Activated CD4-positive, alpha-beta T cell treated with anti-CD3 and anti-CD28 coated beads, Interleukin-2, amount 50 U/mL, for 4 hours (primary cell): ENCODE measurements at places on chromosomes 7 and 10.

DNA sequence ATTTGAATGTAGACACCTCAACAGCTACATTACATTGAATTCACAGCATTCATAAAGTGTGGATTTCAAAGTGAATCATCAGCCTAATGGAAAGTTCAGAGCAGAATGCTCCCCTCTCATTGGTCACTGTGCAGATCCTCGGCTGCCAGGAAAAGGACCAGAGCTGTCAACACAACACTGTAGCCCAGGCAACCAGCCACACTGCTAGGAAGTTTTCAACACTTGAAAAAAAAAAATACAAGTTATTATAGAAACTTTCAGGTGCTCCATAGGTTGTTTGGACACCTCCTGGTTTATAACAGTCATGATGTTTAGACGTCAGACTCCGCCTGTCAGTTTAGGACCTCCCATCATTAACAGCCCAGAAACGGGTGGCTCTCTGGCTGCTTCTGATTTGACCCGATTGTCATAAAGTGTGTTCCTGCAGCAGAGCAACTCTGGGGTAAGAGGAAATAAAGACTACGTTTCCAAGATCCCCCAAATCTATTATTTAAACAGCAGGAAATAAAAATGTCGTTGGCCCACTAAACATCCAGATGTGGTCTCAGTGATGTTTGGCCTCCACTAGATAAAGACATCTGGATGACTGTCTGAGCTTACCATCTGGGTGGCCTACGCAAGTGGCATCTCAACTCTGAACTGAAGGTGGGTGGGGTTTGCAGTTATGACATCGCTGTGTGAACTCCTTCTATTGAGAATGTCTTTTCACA lies 117.4 kb downstream of the CABCOCO1 start:
- DNase-seq, result no peak

DNA sequence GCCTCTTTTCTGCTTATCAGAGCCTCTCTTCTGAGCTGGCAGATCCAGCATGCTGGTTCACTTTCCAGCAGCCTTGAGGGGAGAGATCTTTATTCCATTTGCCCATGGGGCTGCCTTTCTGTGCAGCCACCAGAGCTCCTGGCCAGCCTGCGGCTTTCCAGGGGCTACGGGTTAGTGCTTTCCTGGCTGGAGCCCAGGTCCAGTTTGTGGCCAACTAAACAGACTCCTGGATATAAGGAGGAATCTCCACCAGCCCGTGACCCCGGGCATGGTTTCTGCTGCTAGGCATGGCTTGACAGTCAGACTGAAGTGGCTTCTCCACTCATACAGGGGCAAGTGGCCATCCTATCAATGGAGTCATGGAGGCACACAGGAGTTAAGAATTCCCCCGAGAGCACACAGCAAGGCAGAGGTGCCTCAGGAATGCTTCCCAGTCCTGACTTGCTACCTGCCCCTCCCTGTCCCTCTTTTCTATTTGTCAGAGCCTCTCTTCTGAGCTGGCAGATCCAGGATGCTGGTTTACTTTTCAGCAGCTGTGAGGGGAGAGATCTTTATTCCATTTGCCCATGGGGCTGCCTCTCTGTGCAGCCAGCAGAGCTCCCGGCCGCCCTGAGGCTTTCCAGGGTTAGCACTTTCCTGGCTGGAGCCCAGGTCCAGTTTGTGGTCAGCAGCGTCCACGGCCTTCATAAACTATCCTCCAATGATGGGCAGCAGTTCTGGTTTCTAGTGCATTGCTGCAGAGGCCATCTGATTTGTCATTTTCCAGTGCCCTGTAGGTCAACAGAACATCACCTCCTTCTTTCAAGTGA lies 35.9 kb downstream of the TSPAN15 start:
- no peak for DNase-seq

DNA sequence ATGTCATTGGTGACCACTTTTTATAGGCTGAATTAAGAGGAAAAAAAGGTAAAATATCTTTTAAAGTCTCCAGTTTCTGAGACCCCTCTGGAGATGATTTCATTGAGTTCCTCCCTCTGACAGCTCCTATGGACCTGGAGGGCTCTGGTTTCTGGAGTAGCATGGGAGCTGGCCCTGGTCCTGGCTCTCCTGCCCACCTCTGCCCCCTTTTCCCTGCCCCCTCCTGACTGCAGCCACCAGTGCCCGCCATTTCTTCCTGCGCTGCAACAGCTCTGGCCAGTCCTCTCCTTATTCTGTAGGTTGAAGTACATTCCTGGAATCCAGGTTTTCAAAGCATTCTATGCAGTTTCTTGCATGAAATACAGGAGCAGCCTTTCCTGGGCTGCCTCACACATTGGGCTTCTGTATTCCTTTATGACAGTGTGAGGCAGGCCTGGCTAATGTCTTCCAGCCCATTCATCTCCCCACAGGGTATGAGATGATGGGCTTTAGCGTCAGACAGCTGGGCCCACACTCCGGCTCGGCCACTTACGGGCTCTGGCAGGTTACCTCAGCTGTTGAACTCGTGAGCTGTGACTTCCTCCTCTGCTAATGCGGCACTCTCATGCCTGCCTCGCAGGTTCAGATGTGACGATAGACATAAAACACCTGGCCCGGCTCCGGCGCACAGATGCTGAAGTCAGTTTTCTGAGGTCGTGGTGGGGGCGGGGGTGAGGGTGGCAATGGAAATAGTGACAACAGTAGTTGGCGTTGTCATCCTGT lies 101.7 kb downstream of the MGMT start:
- no peak for DNase-seq

DNA sequence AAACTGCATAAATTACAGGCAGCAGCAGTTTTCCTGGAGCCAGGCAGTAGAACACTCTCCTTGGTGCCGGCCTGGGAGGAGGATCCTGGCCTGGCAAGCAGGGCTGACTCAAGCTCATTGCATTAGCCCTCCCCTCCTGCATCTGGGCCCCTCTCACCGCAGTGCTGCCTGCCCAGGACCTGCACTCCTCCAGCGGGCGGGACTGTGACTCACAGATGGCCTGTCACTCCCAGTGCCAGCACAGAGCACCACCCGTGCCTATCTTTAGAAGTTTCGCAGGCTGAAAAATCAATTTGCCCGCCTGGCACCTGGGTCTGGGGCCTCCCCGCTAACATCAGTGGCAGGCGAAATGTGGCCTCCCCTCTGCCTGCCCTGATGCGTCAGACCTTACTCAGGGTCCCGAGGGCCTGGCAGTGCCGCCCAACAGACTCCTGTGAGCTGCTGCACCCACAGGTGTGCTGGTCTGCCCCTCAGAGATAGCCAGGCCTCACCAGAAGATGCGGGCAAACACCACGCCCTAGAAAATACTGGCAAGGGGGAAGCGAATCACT lies 123.8 kb downstream of the KCNMA1 start:
- DNase-seq, result no peak

DNA sequence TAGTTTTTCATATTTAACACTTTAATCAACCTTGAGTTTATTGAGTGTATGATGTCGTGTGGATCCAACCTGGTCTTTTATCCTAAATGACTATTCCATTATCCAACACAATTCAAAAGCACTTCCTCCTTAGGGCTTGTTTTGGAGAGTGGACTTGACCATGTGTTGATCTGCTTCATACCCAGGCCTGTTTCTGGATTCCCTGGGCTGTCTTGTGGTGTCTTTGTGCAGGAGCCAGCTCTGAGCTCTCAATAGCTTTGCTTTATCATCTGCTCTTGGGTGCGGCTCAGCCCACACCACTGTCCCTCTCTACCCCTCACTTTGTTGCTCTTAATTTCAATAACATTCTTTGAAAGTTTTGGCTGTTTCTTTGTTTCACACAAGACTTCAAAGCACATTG lies 70.9 kb upstream of the CHST15 start:
- no peak for DNase-seq

DNA sequence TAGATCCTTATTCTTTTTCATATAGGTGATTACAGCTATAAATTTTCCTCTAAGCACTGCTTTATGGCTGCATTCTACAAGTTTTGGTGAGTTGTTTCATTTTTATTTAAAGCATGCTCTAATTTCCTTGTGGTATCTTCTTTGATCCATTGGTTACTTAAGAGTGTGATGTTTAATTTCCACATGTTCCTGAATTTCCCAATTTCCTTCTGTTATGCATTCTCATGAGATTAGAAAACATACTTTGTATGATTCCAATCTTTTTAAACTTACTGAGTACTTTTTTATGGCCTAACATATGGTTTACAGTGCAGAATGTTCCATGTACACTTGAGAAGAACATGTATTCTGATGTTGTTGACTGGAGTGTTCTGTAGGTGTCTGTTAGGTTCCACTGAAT lies 53.4 kb downstream of the MYL10 start:
- no peak for DNase-seq

DNA sequence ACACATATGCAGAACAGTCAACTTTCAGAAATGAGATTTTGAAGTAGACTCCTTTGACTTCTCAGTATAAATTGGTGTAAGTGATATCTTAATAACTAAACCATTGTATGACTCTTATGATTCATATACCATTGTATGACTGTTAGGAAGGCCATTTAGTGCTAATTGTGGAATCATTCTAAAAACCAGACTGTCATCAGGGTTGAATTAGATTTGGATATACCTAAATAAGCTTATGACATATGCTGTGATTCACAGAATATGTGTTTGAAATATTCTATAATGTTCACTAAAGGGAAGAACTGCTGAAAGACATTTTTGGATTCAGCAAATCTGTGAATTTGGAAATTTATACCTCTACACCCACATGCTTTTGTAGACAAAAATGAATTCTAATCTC lies 438.1 kb downstream of the MDFIC start:
- no peak for DNase-seq
